ENCODE measurements at places on chromosomes 1 and 21.

GRCh38 chr1:11719313-11720032 lies 16.5 kb upstream of the AGTRAP start:
- DNase-seq: no peak

GRCh38 chr1:24898909-24899439 lies 31.1 kb downstream of the RUNX3 start:
- DNase-seq: no peak

DNA sequence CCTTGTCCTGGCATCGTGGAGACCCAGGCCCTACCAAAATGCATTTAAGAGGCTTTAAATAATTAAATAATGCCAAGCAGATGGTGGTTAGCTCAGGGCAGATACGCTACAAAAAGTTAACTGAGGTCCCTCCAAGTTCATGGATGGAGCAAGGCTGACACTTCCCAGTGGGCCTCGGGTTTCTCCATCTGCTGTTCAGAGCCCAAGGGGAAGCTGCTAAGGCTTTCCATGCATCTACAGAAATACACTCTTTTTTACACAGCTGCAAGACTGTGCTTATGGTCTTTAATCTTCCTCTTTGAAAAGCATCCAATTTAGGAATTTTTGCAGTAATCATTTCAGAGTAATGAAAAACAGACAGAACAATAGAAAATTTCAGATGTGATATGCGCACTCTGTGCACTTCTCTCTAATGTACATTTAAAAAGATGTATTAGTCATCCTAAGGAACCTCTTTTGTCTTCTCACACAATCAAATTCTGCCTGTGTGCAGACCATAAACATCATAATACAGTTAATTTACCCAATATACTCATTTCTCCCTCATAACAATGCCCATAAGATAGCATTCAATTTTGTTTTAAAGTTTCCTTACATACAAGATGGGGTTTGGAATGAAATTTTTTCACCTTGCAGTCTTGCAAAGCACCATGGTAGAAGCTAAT lies 173.2 kb upstream of the ATP1B1 start:
- DNase-seq: no peak

DNA sequence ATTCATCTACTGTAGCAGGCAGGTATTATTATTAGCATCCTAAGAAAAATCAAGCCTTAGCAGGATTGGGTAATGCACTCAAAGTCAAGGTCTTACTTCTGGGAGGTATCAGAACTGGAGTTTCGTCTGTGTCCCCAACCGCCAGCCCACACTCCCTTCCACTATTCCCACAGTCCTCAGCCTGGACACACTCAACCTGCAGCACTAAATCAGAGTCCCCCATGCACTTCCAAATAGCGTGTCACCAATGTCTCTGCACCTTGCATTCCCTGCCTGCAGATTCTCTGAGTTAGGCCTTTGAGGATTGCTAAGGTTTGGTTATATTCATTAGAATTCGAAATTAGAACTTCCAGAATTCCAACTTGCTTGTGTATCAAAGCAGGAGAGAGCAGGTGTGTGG lies 3.9 kb downstream of the LYPD8 start:
- no peak for DNase-seq

DNA sequence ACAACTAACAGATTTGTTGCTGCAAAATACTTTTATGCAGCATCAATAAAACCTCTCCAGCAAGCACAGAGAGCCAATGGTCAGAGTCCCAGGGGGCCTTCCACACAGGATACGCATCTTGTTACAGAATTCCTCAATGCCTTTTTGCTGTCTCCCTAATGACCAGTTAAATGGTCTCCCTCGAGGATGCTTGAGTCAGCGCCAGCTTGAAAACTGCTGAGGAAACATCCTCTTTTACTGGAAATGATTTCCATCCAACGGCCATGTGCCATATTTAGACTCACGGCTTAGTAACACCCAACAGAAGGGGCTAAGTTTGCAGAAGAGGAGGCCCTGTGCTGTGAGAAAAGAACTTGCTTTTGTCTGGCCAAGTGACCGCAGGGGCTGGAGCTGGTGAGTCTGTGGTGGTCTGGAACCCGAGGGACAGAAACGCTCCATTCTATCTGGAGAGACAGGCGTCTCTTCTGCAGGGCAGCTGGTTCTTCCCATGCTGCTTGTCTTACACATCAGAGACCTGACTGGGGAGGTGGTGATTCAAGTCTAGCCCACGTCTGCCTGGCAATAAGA lies 496.4 kb downstream of the SETD4 start:
- DNase-seq: no peak

DNA sequence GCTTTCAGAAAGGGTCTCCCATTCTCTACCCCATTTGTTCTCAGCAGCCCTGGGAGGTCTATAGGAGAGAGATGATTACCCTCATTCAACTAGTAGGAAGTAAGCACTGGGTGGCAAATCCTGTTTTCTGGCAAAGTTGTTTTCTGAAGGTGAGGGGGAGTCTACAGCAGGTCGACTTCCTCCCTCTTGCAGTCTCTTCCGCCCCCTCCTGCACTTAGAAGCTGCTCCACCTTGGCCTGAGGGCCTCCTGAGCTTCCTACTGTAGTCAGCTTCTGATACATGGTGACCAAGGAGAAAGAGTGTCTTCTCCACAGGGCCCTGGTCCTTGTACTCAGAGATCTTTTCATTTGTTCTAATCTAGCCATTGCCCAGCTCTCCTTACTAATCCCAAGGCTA lies 93.1 kb downstream of the RGL1 start:
- DNase-seq: no peak

DNA sequence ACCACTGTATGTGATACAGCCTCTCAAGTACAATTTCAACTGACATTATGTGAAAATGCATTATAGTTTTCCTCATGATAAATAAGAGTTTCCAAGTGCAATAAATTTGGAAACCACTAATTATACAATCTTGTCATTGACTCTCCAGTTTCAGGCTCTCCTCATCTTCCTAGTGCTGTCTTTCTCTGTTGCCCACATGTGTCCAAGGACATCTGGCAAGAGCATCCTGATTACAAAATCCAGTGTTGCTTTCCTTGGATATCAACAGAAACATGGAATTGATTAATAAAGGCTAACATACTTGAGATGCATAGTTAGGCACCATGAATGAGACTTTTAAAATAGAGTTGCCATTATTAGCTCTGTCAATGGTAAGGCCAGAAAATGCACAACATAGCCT lies 15.6 kb upstream of the MAP10 start:
- DNase-seq: no peak

DNA sequence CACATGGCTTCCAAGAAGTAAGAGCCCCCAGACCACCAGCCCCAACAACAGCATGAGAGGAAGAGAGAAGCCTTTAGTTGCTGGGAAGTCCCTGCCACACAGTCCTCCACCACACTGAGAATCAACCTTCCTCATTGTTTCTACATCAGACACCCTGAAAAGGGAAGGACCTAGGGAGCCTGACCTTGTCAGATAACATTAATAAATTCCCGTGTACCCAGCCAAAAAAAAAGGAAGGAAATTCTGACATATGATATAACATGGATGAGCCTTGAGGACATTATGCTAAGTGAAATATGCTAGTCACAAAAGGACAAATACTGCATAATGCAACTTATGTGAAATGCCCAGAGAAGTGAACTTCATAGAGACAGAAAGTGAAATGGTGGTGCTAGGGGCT lies 65.6 kb upstream of the ARHGAP29 start:
- no peak for DNase-seq

GRCh38 chr1:2322581-2323211 lies 68.7 kb downstream of the MORN1 start:
- DNase-seq: no peak

GRCh38 chr1:29963946-29964345 lies 727.6 kb downstream of the PTPRU start:
- DNase-seq: no peak

- no peak for DNase-seq
These were observed 137.9 kb downstream of the FAF1 start for GRCh38 chr1:50822035-50822776.

DNA sequence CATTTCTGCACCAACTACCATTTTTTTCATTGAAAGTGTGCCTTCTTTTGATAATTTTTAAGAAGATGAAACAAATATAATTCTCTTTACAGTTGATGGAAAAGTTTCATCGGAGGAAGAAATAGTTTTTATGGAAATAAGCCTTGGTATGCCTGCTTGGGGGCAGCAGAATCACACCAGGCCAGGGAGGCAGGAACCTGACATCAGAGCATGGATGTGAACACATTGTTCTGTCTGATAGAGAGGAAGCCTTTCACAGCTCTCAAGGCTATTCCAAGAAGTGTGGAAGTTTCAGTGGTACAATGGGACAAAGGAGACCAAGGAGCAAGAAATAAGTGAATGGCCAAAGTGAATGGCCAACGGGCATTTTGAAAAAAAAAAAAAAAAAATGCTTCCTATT lies 162.2 kb upstream of the KCNK2 start:
- no peak for DNase-seq

GRCh38 chr1:54186056-54186455 lies 13.8 kb downstream of the CYB5RL start:
- no peak for DNase-seq

DNA sequence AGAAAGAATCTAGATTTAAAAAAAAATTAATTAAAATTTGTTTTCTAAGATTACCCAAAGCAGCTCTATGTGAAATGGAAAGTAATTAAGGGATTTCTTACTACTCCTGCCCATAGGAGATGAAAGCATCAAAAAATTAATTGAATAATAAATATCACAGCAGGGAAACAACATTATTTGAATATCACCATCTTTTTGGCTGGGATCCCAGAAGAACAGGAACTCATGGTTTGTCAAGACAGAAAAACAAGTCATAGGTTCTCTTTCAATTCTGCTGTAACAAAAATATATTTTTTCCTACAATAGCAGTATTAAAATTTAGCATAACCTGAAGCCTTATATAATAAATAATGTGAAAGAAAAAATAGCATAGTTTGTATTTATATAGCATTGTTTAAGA lies 1713.4 kb downstream of the NCAM2 start:
- peak; percentile 3 for DNase-seq

GRCh38 chr1:16984717-16985116 lies 4.3 kb upstream of the MFAP2 start:
- no peak for DNase-seq

DNA sequence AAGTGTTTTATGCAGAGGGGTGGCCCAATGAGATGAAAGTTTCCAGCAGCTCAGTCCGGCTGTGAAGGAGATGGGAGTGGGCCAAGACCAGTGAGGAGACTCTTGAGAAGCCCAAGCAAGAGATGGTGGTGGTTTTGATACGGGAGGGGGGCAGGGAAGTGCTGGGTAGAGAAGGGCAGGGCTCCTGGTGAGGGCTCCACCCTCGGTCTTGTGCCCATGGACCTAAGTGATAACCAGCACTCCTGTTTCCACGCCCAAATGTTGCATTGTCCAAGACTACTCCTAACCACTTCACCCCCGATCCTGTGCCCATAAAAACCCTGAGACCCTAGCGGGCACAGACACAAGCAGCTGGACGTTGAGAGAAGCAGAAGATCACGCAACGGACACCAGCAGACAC lies 140.9 kb downstream of the MIS18A start:
- DNase-seq: no peak

DNA sequence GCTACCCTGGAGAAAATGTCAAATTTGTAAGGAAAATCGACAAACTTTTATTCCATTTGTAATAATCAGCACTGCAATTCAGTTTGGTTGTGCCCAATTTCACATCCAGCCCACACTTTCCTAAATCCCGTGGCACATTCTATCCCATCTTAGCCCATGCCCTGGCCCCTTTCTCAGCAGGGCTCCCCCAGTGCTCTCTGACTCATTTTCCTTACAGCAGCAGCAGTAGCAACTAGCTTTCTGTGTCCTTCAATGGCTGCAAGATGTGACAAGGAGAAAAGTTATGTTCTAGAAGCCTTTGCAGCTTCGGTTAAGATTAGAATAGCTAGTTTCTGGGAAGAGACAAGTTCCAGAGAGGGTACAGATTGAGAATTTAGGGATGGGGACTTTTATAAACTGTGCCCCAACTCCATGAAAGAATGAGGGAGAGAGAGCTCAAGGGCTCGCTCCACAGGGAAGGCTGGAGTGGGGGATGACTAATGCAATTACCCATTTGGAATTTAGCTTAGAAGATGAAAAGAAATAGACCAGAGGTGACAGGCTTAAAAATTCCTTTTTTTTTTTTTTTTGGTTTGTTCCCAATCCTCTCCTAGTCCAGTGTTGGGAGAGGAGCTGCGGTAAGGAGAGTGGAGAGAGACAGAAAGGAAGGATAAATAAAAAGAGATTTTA lies 47.0 kb upstream of the POU2F1 start:
- no peak for DNase-seq

- no peak for DNase-seq
These were observed 198.1 kb upstream of the KIAA0040 start for GRCh38 chr1:175390522-175391254.

DNA sequence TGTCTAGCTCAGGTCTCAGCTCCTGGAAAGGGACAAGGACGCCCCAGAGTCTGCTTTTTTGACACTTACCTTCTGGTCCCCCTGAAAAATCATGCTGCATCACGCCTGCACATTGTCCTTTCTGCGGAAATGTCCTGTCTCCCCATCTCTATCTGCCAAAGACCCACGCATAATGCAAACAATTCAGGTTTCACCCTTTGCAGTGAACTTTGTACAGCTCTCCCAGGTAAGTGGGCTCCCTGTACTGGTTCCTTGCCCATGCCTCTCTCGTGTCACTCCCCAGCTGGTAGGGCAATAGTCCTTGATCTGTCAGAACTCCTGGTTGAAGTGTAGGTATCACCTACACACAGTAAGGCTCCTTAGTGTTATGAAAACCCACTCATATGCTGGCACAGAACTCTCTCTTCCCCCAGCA lies 102.9 kb upstream of the IRF2BP2 start:
- no peak for DNase-seq

- no peak for DNase-seq
These were observed 70.0 kb downstream of the CLCA4 start for GRCh38 chr1:86616871-86617270.

DNA sequence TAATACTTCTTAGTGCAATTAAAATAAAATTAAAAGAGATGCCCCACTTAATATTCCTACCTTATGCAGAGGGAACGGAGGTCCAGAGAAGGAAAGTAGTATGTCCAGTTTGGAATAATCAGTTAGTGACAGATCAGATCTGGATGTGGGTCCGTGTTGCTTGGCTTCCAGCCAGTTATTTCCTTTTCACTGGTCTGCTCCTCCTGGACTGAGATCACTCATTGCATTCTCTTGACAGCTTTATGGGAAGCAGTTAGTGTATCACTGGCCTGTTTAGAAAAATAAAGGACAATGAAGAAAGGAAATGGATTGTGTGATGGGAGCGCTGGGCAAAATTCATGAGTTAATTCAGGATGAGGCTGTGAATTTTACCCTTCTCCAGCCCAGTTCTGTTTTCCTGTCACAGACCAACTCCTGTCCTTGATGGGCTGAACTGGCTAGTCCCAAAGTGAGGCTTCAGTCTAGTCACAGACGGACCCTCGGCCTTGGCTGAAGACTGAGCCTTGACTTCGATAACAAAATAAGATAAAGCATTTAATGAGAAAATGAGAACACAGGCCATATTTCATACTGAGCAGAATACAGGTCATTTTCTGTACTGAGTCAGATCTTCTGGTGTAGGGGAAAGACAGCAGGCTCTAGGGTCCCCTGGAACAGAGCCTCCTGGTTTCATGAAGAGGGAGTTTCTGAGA lies 85.2 kb upstream of the TRABD2B start:
- DNase-seq: peak; percentile 75

DNA sequence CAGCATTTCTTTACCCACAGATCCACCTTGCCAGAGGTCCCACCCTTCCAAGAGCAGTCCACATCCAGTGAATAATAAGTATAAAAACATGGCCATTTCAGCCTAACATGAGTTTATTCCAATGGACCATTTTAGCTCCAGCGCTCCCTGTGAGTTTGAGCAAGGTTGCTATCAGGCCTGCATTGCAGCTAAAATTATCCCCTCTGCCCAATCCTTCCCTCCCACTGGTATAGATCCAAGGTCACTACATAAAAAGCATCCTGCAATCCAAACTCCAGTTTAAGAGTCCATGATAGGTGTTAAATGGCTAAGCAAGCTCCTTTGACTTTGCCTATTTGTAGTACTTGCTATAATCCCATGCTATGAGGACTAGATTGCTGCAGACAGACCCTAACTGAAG lies 35.6 kb downstream of the SLC5A9 start:
- no peak for DNase-seq

Data from left kidney (tissue), 8 donors.